ENCODE measurements at places on chromosomes 2 and 18.

GRCh38 chr2:31241625-31242270, 7.8 kb downstream of the EHD3 start:
- no peak for DNase-seq

DNA sequence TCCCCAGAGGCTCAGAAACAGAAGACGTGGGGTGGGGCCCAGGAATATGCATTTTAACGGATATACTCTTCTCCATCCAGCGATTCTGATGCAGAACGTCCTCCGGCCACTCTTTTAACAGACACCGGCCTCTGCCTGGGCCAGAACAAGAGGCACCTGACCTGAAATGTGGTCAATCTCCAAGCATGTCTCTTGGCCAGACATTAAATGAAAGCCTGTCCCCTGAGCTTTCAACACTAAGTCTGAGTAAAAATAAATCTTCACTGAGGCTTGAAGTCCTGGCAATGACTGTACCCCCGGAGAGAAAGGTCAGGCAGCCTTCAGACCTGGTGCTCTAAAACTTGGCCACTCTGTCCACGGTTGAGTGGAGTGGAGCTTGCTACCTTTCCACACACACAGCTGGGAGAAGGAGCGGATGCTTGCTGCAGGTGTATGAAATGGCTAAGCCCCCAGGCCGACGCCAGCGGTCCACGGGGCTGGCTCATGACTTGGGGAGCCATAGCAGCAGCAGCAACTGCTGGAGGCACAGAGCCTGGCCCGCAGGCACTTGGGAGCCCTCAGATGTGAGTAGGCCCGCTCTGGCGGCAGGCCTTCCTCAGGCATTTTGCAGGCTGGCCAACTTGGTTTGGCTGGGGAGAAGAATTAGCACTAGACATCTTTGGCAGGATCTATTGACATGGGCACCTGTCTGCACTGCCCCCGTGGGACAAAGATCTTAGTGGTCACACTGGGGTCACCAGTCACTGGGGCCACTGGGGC, 79.7 kb downstream of the TMEM17 start:
- peak; percentile 64 for DNase-seq

DNA sequence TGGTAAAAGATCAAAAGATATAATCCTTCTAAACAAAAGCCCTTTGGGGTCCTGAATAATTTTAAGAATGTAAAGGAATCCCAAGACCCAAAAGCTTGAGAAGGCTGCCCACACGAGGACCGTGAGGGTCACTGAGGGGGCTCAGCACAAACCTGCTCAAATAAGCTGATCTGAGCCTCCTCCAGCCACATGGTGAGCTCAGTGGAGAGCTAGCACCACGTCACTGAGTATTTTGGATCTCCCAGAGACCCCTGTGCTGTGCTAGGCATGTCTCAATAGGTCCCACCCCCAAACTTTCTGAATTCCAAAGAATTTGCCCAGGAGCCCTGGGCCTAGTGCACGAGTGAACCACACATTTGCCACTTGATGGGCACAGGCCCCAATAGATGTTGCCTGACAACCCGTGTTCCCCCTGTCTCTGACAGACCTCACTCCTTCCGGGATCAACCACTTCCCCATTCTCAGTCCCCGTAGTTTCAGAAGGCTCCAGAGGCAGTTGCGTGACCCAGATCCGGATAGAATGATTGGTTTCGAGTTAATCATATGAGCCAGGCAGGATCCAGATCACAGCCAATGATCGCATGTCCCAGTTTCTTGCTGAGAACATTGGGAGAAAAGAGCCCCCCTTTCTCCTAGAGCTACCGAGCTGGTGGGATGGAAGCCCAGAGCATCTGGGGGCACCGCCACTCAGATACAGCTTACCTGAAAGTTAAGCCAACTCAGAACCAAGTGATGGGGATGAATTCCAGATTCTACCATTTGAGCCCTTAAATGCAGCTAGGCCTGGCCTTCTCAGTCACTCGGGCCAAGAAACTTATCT, 203.8 kb downstream of the TNS1 start:
- no peak for DNase-seq

GRCh38 chr18:63262369-63263335, 56.9 kb downstream of the BCL2 start:
- no peak for DNase-seq

- peak; percentile 29 for DNase-seq
These were observed 35.8 kb downstream of the CASP10 start for GRCh38 chr2:201218780-201219179.

- DNase-seq: peak; percentile 86
These were observed 114.0 kb downstream of the PIK3C3 start for GRCh38 chr18:42069036-42069435.

DNA sequence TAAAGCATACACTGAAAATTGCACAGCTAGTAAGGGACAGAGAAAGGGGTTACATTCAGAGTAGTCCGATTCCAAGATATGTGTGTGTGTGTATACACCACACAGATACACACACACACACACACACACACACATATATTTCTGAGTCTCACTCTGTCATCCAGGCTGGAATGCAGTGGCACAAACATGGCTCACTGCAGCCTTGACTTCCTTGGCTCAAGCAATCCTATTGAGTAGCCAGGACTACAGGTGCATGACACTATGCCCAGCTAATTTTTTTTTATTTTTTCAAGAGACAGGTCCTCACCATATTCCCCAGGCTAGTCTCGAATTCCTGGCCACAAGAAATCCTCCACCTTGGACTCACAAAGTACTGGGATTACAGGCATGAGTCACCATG, 68.1 kb upstream of the ITPRID2 start:
- no peak for DNase-seq

GRCh38 chr2:138703242-138703641, 76.9 kb downstream of the NXPH2 start:
- no peak for DNase-seq

- DNase-seq: peak; percentile 56
These were observed 25.1 kb upstream of the CREB1 start for GRCh38 chr2:207504513-207505170.

DNA sequence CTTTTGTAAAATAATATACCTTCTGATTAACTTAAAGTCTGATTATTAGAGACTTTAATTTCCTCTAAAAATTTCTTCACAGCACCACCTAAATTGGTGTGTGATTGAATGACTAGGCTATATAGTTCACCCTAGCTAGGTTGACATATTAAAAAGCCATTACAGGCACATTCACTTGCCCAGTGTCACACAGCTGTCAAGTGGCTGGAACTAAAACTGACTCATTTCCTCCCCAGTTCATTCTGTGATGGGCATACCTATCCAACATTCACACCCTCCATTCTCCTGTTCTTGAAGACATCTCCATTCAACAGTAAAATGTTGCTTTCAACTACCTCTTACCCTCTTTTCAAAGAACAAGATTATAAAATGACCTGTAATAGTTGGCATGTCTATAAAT, 334.5 kb downstream of the ARHGAP15 start:
- DNase-seq: peak; percentile 1

- DNase-seq: peak; percentile 21
These were observed 68.9 kb downstream of the PLCL1 start for GRCh38 chr2:197873293-197873701.

- no peak for DNase-seq
These were observed 429.9 kb downstream of the ARHGAP15 start for GRCh38 chr2:143559147-143559546.

DNA sequence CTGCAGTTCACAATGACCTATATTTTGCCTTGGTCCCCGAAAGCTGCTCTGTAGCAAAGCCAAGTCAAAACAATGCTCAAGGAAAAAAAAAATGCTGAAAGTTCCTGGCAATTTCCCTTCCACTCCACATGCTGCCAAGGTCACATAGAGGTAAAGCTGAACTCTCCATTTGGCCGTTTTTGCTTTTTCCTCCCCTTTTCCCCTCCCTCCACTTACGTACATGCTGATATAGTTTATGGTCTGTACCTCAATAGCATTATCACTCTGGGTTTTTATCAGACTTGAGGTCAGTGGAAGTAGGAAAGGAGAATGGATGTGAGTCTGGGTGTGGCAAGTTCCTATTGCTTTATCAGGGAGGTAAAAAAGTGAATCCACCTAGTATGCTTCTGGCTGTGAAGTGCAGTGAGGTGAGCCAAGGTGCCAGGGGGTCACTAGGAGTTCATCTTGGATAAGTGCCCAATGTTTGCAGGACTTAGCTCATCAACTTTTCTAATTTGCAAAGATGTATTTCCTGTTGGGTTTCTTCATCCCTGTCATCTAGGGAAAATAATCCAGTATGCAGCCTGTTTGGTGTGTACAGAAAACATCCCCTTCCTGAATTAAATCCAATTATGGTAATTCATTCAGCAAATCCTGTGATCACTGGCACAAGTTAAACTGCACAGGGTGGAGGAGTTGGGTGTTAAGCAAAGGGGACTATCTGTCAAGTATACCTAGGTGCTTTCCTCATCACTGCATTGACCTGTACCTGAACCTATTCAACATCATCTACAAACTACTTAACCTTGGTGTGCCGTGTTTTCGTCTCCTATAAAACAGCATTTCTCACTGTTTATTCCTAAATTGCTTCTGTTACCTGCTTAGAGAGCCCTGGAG, 124.3 kb upstream of the CYP26B1 start:
- DNase-seq: peak; percentile 25

DNA sequence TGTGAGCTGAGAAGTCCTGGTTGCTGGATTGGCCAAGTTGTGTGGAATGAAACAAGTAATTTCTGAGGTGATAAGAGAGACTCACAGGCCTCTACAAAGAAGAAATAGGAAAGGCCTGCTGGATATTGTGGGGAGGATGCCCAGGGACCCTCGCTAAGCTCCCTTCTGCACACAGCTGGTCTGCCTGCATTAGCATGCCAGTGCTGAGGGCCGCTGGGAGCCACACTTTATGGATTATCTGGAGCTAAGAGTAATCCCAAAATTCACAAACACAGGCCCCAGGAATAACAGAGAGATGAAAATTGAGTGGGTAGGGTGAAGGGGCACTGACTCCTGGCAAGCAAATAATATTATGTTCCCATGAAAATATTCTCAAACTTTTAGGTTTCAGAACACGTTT, 114.9 kb upstream of the SIX3 start:
- DNase-seq: no peak

DNA sequence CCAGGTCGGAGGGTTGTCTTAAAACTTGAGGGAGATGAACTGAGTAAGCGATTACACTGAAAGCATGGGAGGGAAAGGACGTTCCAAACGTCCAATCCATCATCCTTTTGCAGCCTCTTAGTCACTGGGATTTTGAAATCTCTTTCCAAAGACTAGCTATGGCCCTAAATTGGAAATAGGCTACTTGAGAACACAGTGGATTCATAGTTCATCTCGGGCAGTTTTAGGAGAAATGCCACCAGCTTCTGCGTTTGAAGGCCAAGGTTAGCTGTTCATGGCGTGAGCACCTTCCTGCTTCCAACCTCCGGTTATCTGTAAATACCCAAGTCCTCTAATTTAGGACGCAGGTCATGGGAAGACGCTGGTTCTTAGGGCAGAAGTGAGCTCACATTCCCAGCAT, 821 bp upstream of the EML6 start:
- DNase-seq: peak; percentile 45

DNA sequence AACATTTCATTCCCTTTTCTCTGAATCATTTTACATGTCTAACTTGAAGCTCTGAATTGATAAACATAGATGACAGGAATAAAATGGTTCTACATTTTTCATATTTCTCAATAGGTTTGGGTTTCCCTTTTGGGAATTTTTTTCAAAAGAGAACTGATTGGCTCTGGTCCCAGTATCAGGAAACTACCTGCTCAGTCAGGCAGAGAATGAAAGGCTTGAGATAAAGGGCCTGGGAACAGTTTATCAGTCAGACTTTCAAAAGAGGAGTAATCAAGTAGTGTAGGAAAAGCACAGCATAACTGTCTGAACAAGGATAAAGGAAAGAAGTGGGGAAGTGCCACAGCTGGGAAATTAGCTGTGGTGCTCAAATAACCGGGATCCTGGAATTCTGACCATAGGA, 28.3 kb upstream of the CCL20 start:
- peak; percentile 56 for DNase-seq

- DNase-seq: no peak
These were observed 581 bp downstream of the CAPN14 start for GRCh38 chr2:31216734-31217133.

DNA sequence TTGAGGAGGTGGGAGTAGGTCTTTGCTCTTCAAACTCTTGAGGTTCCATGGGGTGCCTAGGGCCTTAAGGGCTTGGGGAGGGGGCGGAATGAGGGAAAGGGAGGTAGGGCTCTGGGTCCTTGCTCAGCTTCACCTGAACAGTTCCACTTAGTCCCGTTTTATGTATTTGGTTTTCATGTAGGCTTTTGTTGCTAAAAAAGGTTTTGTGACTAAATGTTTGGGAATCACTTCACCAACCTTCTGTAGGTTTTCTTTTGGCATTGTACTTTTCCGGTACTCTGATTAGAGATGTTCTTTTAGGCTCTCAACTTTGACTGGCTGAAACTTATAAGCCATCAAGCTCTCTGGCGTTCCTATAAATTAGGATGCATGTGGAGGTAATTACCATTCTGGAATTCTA, 108.1 kb downstream of the MYCN start:
- DNase-seq: no peak

- DNase-seq: no peak
These were observed 77.1 kb upstream of the CTAGE1 start for GRCh38 chr18:22494771-22495170.

DNA sequence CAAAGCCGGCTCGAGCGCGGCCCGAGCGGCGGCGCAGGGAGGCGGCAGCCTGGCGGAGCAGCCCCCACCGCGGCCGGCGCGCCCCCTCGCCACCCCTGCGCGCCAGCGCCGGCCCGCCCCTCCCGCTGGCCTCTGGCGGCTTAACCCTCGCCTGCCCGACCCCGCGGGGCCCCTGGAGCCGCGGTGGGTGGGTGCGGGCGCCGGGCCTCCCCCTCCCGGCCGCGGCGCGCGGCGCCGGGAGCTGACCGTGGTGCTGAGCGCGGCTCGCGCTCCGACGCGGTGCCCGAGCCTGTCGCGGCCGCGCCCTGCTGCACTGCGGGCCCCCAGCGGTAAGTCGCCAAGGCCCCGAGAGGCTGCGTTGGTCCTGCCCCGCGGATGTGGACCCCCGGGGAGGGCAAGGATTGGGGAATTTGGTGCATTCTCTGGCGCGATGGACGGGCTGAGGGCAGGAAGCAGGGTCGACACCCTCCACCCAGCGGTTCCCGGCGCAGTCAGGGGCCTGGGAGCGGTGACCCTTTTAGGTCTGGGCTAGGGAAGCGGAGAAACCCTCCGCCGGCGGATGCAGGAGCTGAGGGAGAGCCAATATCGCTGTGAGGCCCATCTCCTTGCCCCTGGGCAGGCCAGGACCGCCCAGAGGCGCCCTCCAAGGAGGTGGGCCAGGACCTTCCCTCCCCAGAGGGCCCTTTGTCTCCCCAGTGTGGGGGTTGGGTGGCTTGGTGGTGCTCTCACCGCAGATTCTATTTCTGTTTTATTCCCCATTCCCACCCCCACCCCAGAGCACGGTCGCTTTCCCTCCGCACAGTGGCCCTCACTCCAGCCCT, 923 bp downstream of the AMER3 start:
- no peak for DNase-seq

- DNase-seq: no peak
These were observed 170.4 kb upstream of the MYCN start for GRCh38 chr2:15769676-15770547.

DNA sequence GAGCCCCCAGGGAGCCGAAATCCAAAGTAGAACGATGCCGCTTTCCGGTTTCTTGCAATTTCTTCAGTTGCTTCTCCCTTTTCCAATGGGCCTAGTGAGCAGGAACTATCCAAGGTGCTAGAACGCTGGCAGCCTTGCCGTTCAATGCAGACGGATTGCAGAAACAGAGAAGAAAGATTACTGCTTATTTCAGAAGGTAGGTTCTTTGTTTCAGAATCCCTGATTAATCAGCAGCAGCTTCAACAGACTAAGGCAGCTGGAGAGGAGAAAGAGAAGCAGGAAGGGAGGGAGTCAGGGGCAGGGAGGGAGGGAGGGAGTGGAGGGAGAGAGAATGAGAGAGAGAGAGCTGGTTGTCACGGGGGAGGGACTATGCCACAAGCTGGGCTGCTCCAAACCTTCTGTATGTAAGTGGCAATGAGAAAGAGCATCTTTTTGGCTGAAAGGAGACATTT, 576 bp downstream of the NYAP2 start:
- DNase-seq: peak; percentile 57
